ENCODE measurements at places on chromosomes 1 and 21.

- no peak for DNase-seq
Observed at GRCh38 chr1:22524481-22524880, 38.8 kb upstream of the EPHA8 start.

DNA sequence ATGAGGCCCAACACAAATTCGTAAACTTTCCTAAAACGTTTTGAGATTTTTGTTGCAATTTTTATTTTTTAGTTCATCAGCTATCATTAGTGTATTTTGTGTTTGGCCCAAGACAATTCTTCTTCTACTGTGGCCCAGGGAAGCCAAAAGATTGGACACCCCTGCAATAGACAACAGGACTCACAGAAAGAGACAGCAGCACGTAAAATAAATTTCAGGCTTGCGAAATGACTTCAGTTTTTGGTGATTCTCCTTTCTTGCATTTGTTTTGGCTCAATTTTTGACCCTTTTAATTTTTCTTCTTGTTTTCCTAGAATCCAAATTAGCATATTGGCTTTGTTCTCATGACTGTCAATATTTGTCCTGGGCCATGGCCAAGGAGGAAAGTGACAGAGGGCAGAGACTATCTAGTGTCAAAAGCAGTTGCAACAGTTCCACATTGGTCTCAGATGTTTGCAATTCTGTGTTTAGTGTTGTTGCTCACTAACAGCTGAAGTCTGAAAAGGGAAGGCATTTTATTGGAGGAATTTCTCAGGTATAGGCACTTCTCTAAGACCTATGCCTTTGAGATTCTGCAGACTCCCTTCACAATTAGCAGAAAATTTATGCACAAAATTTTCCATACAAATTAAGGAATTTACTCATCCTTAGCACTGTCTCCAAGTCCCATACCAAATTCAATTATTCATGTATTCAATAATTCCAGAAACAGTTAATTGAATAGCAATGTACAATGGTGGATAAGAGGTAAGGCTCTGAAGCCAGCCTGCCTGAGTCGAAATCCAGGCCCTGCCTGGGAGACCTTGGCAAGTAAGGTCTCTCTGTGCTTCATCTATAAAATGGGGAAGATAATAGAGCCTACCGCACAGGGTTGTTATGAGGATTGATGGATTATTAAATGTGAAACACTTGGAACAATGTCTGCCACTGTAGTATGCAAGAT is 160.9 kb upstream of the IVNS1ABP start:
- DNase-seq, result no peak

GRCh38 chr1:59025201-59025600 is 241.4 kb upstream of the JUN start:
- DNase-seq, result no peak

- no peak for DNase-seq
Observed at GRCh38 chr1:10459184-10459583, 9.4 kb downstream of the CORT start.

Data from stimulated activated CD8-positive, alpha-beta memory T cell treated with anti-CD3 and anti-CD28 coated beads, Interleukin-15, amount 100 ng/mL, for 24 hours (primary cell).